RPMI7951 (cell line): ENCODE measurements at places on chromosomes 7 and 10.
A peak's percentile ranks its signal among the peaks of the same experiment; 100 is the strongest.

- DNase-seq: peak; percentile 11
These were observed 12.2 kb downstream of the TRPV6 start for GRCh38 chr7:142873281-142873784.

- DNase-seq: no peak
These were observed 759.4 kb downstream of the GRID1 start for GRCh38 chr10:85607043-85607695.

- no peak for DNase-seq
These were observed 223.1 kb downstream of the FGFR2 start for GRCh38 chr10:121375172-121375571.

DNA sequence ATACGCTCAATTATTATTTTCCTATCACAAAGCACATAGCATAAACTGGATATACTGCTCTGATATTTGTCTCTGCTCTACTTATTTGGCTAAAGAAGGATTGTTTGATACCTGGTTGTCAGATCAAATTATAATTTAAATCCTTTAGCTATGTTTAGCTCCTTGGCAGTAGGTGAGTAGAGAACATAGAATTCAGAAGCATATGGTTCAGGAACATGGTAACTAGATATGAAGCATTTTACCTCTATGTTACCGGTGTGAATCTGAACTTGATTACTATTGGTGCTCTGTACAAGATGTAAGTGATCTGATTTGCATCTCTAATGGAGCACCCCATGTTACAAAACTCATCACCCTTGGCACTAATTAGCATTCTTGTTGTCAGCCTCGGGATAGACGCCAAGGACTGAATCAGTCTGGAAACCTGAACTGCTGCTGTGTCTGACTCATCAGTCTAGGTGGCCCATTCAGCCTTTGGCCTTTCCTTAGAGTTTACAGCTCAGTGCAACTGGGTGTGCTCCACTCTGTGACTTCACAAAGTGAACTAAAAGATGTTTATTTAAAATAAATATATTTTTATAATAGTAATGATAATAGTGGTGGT, 12.3 kb upstream of the MYPN start:
- DNase-seq: peak; percentile 91

DNA sequence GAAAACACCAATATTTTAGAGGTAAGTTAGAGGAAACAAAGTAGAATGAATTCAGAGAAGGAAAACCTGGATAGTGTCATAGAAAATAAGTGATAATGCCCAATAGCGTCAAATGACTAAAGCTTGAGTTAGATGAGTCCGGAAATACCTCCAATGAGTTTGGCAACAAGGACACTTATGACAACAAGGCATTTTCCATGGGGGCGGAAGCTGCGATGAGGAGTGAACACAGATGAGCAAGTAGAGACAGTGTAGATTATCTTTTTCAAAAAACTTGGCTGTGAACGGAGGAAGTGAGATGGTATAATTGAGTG, 383 bp upstream of the R3HCC1L start:
- peak; percentile 56 for DNase-seq

- no peak for DNase-seq
These were observed 67.7 kb downstream of the HERC4 start for GRCh38 chr10:68007356-68007755.

GRCh38 chr10:118742032-118742431, 12.7 kb downstream of the CACUL1 start:
- no peak for DNase-seq

DNA sequence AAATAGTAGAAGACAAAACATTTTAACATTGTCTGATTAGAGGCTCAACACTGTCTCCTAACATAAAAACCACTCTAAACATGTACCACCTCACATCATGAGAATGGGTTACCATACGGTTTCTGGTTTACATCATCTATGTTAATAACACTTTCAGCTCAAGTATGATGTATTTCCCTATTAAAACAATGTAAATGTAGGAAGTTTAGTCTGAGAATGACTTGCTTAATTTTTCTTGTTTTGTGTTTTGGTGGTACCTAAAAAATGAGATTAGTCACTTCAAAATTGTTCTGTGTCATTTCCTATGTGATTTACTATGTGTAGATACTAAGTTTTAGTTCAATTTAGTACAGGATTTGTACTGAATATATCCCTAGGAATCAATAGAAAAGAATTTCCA, 195.8 kb upstream of the SEMA3C start:
- no peak for DNase-seq

DNA sequence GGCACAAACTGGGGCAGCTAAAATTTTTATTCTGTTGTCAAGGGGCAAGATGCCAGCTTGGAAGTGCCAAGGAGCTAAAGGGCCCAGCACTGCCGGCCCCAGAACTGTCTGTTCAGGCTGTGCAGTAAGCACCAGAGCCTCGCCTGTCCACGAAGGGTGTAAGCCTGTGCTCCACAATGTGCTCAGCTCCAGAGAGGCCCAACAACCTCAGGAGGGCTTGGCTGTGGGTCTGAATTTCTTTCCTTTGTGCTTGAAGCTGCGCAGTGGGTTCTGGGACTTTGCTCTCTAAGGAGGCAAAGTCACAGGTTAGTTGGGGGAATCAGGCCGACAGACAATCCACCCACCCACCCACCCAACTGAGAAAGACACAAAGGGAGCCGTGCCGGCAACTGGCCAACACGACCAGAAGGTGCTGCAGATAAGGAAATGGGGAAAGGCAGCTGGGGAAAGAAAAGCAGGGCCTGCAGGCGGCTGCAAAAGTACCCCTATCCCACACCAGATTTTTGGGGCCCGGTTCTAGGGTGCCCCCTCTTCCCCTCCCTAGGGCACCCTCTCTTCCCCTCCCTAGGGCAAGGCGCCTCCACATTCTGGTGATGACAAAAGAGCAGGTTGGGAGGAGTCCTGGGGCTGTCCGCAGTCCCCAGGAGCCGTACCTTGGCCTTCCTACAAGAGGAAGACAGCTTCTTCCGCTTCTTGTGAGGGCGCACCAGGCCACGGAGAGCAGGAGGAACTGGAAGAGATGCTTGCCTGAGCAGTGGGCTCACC, 7.7 kb downstream of the DDX56 start:
- no peak for DNase-seq

DNA sequence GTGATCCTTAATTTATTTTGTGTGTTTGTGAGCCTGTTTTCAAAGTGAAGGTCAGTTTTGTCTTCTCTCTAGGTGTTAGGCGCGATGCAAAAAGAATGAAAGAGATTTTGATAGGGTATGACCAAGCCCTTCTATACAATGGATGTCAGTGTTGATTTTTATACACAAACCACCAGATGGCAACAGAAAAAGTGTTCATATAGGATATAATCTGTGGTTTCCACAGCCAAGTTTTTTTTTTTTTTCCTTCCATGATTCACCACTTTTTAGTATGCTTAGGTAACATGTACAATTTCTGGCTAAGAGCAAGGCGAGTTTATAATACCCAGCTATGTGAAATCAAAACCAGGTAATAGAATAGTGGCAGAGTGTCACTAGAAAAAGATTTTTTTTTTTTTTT, 8.1 kb downstream of the SDK1 start:
- peak; percentile 30 for DNase-seq

DNA sequence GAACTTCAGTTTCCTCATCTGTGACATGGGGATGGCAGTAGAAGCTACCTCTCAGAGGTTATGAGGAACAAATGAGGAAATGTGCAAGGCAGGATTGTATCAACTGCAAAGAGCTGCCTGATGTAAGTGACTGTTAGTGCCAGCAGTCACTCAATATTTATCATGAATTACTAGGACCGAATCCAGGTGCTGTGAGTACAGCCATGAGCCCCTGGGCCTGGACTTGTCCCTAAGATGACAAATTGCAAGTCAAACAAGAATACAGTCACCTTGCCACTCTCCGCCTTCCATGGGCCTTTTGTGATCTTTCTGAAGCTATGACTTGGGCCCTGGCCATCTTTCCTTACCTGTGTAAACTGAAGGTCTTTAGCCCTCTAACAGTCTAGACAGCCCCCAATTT, 27.7 kb upstream of the TLX1 start:
- DNase-seq: no peak

DNA sequence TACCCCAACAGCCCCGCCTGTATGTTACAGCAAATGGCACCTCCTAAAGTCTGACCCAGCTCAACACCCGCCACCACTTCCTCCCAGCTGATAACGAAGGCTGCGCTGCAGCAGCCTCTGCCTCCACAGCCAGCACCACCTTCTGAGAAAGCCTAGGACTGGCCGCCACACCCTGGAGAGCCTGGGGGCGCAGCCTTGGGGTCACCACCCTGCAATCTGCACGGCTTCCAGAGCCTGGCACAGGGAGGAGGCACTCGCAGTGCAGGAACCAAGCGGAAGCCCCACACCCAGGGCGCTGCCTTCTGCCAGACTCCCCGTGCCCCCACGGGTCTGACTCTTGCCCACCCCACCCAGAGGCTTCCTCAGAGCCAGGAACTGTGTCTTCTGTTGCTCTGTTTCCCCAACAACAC, 112.5 kb downstream of the MAD1L1 start:
- no peak for DNase-seq

- DNase-seq: no peak
These were observed 995.2 kb downstream of the ANKRD7 start for GRCh38 chr7:119219663-119220062.

GRCh38 chr7:109343678-109344077, 774.0 kb downstream of the DNAJB9 start:
- no peak for DNase-seq

- DNase-seq: no peak
These were observed 709.3 kb upstream of the AUTS2 start for GRCh38 chr7:68888971-68889385.

DNA sequence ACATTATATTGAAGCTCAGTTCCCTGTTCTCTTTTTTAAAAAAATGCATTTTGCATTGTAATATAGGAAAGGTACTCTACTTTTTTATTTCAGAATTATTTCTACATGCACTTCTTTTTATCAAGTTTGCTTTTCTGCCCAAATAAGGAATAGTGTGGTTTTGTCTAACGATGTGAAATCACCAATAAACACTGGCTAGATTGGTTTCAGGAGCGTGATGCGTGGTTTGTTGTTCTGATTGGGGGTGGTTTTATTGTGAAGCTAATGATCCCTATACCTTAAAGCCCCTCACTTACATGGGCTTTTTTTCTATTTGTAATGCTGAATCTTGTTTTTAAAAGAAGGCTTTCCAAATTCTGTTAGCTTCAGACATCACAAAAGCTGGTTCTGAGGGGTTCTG, 17.6 kb downstream of the ENTPD7 start:
- DNase-seq: no peak

DNA sequence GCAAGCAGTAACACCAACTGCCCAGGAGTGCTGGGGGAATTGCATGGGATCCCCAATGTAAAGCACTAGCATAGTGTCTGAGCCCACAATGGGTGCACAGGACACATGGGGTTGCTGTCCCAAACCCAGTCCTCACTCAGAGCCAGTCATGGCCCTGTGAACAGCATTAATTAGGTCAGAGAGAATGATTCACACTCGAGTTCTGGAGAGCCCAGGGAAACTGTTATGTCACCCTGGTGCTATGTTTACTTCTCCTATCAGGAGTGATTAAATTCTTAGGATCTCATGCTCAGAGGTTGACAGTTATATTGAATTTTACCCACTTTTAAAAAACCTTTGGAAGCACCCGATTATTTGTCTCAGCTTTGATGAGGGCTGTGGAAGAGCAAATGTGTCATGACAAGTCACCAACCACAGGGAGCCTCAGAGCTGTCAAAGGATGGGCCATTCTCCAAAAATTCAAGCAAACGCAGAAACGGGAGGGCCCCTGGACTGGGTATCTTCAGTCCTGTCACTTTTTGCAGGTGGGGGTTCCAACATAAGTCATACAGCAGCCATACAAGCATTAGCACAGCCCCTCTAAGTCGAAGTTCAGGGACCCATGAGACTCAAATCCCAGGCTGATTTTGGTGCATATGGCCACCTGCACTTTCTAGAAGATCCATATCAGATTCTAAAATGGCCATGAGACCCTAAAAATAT, 1.3 kb upstream of the RASSF4 start:
- peak; percentile 53 for DNase-seq

DNA sequence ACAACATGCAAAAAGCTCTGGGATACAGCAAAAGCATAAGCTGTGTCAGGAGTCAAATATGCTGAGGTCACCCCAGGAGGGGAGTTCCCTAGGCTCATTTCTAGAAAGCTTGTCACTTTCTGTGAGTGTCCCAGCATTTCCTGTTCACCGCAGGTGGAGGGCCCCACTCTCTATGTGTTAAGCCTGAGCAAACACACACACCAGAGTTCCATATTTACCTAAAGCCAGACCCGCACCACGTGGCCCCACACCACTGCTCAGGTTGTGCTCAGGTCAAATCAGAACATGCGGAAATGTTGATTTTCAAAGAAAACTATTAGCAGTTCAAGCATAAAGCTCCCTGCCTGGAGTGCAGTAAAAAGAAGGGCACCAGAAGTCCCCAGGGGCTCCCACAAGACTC, 259.6 kb upstream of the PPP2R2D start:
- no peak for DNase-seq

DNA sequence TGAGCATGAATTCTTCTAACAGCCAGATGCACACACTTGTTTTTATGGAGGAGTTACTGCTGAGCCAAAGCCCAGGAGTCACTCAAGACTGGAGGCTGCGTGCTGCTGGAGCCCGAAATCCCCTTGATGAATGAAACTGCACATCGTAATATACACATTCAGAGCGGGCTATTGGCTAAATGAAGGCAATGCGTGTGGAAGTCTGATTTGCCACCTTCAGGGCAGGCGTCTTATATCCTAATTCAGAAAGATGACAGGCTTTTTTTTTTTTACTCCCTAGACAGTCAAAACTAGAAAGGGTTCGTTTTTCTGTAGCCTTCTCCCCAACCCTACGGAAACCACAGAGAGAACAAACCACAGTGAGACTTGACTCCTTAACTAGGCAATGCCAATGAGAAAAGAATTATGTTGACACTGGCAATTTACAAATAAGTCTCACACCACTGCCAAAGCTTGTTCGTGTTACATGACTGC, 227.2 kb upstream of the KLF14 start:
- peak; percentile 89 for DNase-seq

GRCh38 chr10:132888898-132889490, 53.4 kb downstream of the CFAP46 start:
- DNase-seq: no peak

- DNase-seq: no peak
These were observed 3.8 kb downstream of the TMEM184A start for GRCh38 chr7:1552200-1552599.

DNA sequence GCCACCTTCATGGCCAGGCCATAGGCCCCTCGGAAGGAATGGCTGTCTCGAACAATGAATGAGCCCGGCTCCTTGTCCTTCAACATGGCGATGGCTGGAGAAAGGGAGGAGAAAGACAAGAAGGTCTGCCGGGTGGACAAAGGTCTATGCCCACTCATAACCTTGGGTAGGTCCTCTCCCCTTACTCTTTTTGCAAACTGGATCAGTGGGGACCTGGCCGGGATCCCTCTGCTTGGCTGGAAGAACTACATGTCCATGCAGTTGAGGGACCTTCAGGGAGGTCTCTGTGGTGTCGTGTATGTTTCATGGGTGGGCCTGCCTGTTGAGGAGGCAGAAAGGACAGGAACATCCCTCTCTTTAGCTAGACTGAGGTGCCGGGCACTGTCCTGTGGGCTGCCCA, 284.8 kb downstream of the TNS3 start:
- DNase-seq: no peak
